ENCODE measurements at places on chromosomes 12 and 14. TPM values are rescaled to one million over a fixed set of nuclear protein-coding genes. Genes with fewer than 3 reads are reported as not detected.

Gene CD163L1
- total RNA-seq = not detected

Gene ARHGDIB
- 930 TPM for total RNA-seq

Gene SLC6A13
- total RNA-seq = 0.32 TPM

Gene KLHL33
- total RNA-seq = 0.11 TPM

Gene COCH
- total RNA-seq = 0.58 TPM

Gene MAP3K12
- total RNA-seq = 20.4 TPM

Gene MAP4K5
- 22.3 TPM for total RNA-seq

Gene YAF2
- total RNA-seq = 31.7 TPM
